WERI-Rb-1 (cell line): ENCODE measurements at places on chromosomes 12 and 14.

- no peak for DNase-seq
Observed at GRCh38 chr12:24072302-24072701, 122.8 kb upstream of the SOX5 start.

- DNase-seq = no peak
Observed at GRCh38 chr14:39232554-39233415, 930 bp upstream of the MIA2 start.

DNA sequence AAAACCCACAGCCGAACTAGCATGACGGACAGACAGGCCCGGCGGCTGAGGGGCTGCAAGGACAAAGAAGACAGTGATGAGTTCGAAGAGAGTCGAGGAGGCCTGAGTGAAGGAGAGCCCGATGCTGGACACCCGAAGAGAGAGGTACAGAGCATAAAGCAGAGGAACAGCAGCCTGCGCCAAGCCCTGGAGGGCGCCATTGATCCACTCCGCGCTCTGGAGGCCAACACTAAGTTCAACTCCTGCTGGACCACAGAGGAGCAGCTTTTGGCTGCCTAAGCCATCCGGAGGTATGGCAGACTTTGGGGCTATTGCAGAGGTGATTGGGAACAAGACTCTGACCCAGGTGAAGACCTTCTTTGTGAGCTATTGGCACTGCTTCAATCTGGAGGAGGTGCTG lies 7.8 kb upstream of the PLXNC1 start:
- DNase-seq = peak; percentile 58

GRCh38 chr12:44748950-44749468 lies 127.1 kb downstream of the NELL2 start:
- no peak for DNase-seq

GRCh38 chr12:51954561-51955361 lies 3.3 kb downstream of the ACVR1B start:
- DNase-seq = no peak

DNA sequence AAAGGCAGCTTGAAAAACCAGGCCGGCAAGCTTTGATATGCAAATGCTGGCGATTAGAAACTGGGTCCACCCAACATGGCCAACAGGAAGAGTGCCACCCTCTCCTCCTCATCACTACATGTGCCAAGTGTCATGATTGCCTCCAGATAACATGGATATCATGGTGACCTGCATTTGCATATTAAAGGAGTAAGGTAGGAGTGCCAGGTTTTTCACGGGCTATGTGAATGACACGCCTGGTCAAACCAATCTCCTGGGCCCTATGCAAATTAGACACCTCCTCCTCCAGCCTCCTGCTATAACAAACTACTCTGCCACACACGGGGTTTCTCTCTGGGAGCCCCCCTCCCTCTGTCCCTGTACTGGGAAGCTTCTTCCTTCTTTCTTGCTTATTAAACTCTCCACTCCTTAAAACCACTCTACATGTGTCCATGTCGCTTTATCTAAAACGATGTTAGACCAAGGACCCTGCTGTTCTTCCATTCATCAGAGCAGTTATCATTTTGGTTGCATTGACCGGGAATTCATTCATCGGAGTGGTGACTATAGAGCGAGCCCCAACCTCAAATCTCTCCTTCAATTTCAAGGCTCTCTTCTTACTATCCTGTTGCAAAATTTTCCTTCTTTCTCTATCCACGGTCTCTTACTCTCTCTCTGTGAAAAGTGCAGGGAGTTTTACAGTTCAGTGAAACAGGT lies 27.5 kb downstream of the APOBEC1 start:
- DNase-seq = no peak

DNA sequence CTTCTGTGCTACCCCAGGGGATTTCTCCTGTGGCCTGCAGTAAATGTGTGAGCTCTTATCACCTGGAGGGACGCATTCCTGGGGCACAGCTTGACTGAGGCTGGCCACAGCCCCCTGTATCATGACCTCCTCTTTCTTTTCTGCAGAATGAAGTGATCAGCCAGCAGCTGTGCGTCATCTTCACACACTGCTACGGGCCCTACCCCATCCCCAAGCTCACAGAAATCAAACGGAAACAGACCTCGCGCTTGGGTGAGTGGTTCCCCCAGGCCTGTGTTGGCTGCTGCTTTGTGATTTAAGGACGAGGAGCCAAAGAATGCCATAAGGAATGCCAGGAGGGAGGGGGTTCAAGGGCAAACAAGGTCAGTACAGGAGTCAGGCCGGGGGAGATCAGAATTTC lies 50.5 kb upstream of the PWP1 start:
- no peak for DNase-seq

DNA sequence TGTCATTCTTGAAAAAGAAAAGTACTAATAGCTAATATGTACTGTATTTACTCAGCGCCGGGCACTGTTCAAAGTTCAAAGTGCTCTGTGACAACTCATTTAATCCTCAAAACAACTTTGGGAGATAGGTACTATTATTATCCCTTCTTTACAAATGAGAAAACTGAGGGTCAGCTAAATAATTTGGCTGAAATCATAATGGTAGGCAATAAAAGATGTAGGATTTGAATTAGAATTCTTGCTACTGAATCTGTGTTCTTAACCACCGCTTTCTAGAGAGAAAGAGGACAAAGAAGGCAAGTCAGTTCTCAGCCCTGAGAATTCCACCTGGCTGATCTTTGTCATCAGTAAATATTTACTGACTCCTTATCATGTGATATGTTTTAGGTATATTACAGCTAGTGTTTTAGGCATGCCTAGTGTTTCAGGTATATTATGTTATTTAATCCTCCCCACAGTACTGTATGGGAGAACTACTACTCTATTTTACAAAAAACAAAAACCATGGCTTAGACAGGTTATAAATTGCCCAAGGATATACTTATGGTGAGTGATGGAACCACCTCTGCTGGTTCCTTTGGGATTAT lies 205.7 kb upstream of the GZMB start:
- DNase-seq = no peak

GRCh38 chr12:104730763-104731162 lies 227.3 kb downstream of the SLC41A2 start:
- no peak for DNase-seq

DNA sequence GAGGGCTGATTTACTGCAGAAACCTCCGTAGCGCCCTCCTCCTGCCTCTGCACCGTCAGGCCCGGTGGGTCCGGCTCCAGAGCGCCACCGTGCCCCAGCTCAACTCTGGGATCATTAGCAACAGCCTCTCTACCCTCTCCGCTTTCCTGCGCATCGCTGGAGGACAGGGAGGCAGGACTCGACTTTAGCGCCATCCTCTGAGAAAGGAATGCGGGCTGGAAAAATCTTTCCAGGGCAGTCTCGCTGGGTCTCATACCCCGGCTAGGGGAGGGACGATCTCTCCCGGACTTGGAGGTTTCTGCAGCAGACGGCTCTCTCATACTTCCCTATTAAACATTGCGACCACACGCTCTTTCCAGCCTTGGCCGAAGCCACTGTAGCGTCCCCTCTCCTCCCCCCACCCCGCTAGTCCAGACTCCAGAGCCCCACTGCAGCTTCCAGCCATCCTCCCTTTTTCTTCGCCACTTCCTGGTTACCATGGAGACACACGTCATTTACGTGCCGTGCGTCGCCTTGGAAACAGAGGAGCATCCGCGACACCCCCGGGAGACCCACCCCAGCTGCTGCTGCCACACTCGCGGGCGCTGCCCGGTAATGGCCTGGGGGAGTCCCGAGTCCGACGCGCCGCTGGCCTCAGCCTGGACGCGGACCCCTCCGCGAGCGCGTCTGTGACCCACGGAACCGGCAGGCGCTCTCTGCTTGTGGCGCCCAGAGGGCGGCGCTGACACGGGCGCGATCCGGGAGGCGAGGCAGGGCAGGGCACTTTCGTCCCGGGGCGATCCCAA lies at the start of gene CCDC184:
TSS of gene CCDC184 (plus strand) at position 554 of the 785 bp plus-strand sequence. CDS start 479 bp downstream, outside the sequence.
- peak; percentile 64 for DNase-seq

GRCh38 chr12:45402288-45402687 lies 186.4 kb downstream of the ANO6 start:
- no peak for DNase-seq

GRCh38 chr12:132432126-132432705 lies 57.7 kb upstream of the FBRSL1 start:
- DNase-seq = no peak

DNA sequence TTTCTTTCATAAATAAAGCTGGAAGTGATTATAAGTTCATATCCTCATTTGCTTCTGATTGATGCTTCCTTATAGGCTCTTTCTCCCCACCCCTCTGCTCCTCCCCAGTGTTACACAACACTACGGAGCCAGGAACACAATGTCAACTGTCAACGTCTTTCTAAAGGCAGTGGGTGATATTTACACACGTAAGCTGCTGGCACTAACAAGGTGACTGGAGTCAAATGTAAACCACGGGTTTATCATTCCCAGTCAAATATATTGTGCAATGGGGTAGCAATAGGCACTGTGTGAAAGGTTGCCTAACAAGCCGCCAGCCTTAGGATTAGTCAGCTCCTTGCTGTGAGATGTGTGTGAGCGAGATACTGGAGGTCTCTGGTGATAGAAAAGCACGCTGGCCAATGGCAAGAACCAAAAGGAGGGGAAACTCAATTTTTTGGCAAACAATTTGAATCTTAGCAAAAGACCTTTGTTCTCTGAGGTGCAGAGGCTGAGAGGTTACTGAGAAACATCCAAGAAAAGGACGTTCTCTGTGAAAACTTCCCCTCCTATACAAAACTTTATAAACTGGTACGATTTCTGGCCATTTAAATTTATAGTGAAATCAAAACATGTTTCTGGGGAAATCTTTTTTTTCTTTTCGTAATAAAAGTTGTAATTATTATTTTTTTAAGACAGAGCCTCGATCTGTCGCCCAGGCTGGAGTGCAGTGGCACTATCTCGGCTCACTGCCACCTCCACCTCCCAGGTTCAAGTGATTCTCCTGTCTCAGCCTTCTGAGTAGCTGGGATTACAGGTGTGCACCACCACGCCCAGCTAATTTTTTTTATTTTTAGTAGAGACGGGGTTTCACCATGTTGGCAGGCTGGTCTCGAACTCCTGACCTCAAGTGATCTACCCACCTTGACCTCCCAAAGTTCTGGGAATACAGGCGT lies 22.3 kb upstream of the HECTD1 start:
- DNase-seq = no peak

- no peak for DNase-seq
Observed at GRCh38 chr12:113862590-113863454, 103.3 kb downstream of the RBM19 start.

DNA sequence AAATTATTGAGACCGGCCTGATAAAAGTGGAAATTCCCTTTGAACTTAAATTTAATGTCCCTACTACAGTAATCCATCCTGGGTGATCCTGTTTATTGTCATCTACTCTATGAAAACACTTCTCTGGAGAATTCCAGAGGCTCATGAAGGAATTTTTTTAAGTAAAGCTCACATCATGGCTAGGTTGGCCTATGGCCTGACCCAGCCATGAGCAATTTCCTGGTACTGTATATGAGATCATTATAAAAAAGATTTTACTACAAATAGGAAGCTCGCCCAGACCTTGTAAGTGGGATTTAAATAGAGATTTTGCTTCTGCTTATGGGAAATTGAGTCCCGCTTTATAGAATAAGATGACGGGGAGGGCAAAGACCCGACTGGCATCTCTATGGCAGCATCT lies 215.5 kb downstream of the DPF3 start:
- DNase-seq = no peak

DNA sequence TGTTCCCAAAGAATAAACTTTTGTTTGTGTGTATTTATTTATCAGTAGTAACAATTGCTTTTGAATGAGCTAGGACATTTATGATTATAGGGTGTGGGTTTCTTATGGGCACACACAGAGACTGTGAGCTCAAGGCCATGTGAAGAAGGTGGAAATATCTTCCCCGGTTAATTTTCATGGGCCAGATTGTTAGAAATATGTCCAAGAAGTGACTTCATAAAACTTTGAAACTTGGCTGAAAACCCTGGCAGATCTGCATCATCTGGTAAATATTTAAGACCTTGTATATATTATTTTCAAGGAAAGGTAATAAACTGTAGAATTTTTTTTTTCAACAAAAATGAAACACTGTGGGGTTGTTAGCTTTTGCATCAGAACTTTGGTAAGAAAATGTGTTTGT lies 53.5 kb upstream of the RNU6-8 start:
- DNase-seq = no peak

GRCh38 chr12:26748741-26749431 lies 84.1 kb downstream of the ITPR2 start:
- no peak for DNase-seq

GRCh38 chr14:73968885-73969284 lies 18.8 kb downstream of the COQ6 start:
- DNase-seq = no peak

DNA sequence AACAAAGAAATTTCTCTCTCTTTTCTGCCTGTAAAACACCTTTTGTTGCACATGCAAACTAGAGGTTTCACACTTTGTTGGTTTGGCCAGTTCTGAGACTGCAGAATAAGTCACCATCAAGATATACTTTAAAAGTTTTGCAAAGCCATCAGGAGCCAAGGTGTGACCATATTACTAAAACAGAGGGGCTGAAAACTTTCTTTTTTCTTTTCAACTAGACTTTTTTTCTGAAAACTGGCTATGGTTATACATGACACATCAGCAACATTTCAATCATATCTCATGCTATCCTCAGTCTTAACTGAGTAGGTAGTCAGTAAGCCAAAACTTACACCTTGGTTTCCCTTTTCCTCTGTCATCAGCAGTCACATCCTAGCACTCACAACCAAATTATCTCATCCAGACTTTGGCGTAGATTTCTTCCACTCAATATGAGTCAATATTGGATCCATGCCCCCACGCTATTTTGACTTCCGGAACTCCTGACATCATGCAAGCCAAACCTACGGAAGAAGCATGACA lies 4.1 kb upstream of the IFNG start:
- DNase-seq = no peak
